ENCODE measurements at places on chromosomes 3 and 15. TPM values are rescaled to one million over a fixed set of nuclear protein-coding genes. Genes with fewer than 3 reads are reported as not detected.

GRCh38 chr3:155411500-155412223 is 118.2 kb upstream of the STRIT1 start:
- DNase-seq: no peak

DNA sequence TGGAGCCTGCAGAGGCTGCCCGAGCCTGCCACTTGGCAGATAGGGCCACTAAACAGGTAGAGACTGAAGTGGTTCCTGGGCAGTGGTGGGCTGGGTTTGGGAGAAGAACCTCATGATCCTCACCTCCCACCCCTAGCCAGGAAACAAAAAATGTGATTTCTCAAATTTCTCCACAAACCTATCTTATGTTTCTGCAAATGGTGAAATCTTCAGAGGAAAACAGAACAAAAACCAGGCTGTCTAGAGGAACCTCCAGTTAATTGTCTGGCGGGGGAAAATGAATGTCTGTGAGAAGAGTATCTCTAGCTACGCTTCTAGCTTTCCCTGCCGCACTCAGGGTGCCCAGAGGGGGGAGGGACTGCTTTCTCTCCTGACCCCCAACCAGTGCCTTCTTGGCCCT is 55.9 kb downstream of the TRA2B start:
- DNase-seq: no peak

DNA sequence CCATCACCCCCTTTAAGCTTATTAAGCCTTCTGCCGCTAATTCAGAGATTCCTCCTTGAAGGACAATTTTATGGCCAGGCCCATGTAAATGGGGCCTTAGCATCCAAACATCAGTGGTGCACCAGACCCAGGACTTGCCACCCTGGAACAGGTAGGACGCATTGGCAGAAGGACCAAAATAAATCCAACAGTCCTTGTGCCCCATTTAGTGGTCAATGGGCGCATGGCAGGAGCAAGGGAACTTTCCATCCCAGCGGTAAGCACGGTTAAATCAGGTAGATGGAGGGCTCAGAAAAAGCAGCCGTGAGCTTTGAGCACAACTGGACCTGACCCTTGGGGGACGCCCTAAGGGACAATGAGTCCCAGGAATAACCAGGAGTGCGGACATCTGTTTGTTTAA is 540.8 kb upstream of the ROBO1 start:
- no peak for DNase-seq

GRCh38 chr3:178485756-178486155 is 50.5 kb upstream of the KCNMB2 start:
- DNase-seq: no peak

The BCL2A1 gene
- total RNA-seq: 189 TPM

The EPHA6 gene
- not detected for total RNA-seq
